ENCODE measurements at places on chromosomes 5 and 9.
A peak's percentile ranks its signal among the peaks of the same experiment; 100 is the strongest.

DNA sequence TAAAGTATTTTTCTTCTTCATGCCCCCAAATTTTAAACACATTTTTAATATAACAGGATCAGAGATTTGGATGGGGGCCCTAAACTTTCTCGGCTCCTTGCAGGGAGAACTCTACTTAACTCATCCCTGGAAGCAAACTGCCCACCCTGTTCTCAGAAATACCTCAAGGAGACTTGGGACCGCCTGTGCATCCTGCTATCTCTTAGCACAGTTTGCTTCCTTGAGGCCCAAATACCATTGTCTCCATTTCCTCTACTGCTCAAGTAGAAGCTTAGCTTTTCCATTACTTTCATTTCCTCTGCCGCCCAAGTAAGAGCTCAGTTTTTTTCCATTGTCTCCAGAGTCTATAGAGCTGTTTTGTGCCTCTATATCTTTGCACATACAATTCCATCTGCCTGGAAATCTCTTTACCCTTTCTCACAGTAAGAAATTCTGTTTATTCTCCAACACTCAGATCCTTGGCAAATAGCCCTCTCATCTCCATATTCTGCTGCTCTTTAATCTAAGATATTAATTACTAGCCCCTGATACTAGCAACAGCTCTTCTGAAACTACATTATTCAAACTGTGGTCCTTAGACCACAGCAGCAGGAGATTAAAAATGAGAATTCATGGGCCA, 137.8 kb downstream of the CEMIP2 start:
- no peak for DNase-seq
- H3K4me1 ChIP-seq, result peaks cover 19% of the 10 kb centered on the region
- no peaks in the 10 kb centered on the region for H3K36me3 ChIP-seq
- H3K27ac ChIP-seq, result peak overlapping the region; percentile 48

GRCh38 chr5:90641528-90641927, 82.9 kb downstream of the ADGRV1 start:
- H3K4me1 ChIP-seq, result no peaks in the 10 kb centered on the region
- no peaks in the 10 kb centered on the region for H3K27me3 ChIP-seq
- H3K27ac ChIP-seq, result no peak overlapping the region
- no peak overlapping the region for H3K4me3 ChIP-seq

DNA sequence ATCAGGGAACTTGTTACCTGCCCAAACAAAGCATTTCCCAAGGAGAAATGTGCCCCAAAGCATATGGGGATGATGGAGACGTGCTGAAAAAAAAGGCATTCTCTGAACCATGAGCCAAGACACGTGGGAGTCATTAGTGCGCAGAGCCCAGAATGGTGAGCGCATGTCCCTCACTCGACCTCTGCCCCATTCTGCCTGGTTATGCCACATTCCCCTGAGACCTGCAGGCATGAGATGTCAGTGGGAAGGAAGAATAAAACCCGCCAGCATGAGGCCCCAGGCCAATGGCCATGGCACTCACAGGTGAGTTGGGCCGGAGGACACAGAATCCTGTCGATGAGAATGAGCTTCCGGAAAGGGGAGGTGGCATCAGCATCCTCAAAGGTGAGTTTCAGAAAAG, 228.9 kb downstream of the CDK5RAP2 start:
- no peak overlapping the region for H3K27ac ChIP-seq
- no peaks in the 10 kb centered on the region for H3K4me1 ChIP-seq
- H3K36me3 ChIP-seq, result no peaks in the 10 kb centered on the region
- H3K4me3 ChIP-seq, result no peak overlapping the region
- no peak for DNase-seq

DNA sequence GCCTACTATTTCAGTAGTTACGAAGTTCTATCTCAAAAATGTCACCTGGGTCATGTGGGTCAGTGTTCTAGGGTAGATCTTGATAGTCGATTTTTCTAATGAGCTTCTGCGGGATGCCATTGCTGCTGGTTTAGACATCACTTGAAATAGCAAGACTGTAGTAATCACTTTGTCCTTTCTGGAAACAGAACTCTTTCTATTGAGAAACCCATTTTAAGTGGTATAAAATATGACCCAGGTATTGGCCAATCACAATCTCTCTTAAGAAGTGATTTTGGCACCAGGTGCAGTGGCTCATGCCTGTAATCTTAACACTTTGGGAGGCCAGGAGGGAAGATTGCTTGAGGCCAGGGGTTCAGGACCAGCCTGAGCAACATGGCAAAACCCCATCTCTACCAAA, 17.6 kb downstream of the ARRDC3 start:
- peaks cover 1% of the 10 kb centered on the region for H3K36me3 ChIP-seq
- no peak overlapping the region for H3K27ac ChIP-seq
- no peaks in the 10 kb centered on the region for H3K27me3 ChIP-seq
- DNase-seq, result peak; percentile 34
- no peak overlapping the region for H3K4me3 ChIP-seq

GRCh38 chr5:11037080-11037479, 276.0 kb upstream of the DAP start:
- H3K27ac ChIP-seq, result no peak overlapping the region
- no peak for DNase-seq
- H3K36me3 ChIP-seq, result no peaks in the 10 kb centered on the region
- no peaks in the 10 kb centered on the region for H3K27me3 ChIP-seq
- H3K4me1 ChIP-seq, result no peaks in the 10 kb centered on the region
- H3K4me3 ChIP-seq, result no peak overlapping the region

GRCh38 chr5:160367885-160368284, 2.5 kb downstream of the C1QTNF2 start:
- no peak overlapping the region for H3K27ac ChIP-seq
- no peak for DNase-seq
- H3K27me3 ChIP-seq, result no peaks in the 10 kb centered on the region

DNA sequence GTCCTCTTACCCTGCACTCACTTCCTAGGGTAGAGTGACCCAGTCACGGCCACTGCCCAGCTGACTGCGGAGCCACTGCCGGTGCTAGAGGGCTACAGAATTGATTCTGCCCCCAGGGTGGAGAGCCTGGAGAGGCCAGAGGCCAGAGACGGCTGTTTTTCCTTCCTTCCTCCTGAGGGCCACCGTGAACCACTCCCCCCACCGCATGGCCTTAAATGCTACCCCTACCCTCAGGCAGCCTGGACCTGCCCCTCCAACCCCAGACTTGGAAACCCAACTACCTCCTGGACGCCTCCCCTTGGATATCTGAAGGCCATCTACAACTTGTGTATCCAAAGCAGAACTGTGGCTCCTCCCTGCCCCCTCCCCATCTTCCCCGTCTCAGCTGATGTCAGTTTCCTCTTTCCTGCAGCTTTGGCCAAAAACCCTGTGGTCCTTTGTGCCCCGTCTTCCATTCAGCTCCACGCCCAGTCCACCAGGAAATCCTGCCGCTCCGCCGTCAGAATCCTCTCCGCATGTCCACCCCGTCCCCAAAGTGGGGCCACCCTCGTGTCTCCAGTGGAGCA, 16.3 kb downstream of the SH2D3C start:
- no peaks in the 10 kb centered on the region for H3K27me3 ChIP-seq
- H3K4me3 ChIP-seq, result peak overlapping the region; percentile 40
- peaks cover 38% of the 10 kb centered on the region for H3K4me1 ChIP-seq
- DNase-seq, result peak; percentile 69

GRCh38 chr5:11076945-11077613, 316.0 kb upstream of the DAP start:
- H3K4me1 ChIP-seq, result no peaks in the 10 kb centered on the region
- H3K27ac ChIP-seq, result no peak overlapping the region
- no peaks in the 10 kb centered on the region for H3K27me3 ChIP-seq

DNA sequence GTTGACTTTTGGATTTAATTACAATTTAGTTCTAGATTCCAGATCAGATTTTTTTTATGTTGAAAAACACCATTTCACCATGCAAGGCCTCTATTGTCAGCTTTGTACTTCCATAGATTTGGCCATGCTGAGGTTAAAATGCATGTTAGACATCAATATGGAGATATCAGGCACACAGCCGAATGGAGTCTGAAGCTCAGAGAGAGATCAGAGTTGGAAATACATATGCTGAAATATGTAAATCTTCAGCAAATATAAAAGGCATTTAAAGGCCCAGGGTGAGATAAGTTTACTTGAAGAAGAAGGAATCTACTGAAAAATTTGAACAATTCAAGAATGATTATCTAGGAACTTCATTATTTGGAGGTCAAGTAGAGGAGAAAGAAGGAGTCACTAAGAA, 139.6 kb downstream of the CHSY3 start:
- no peak overlapping the region for H3K27ac ChIP-seq
- no peaks in the 10 kb centered on the region for H3K27me3 ChIP-seq
- H3K36me3 ChIP-seq, result no peaks in the 10 kb centered on the region
- no peak for DNase-seq
- no peak overlapping the region for H3K4me3 ChIP-seq

DNA sequence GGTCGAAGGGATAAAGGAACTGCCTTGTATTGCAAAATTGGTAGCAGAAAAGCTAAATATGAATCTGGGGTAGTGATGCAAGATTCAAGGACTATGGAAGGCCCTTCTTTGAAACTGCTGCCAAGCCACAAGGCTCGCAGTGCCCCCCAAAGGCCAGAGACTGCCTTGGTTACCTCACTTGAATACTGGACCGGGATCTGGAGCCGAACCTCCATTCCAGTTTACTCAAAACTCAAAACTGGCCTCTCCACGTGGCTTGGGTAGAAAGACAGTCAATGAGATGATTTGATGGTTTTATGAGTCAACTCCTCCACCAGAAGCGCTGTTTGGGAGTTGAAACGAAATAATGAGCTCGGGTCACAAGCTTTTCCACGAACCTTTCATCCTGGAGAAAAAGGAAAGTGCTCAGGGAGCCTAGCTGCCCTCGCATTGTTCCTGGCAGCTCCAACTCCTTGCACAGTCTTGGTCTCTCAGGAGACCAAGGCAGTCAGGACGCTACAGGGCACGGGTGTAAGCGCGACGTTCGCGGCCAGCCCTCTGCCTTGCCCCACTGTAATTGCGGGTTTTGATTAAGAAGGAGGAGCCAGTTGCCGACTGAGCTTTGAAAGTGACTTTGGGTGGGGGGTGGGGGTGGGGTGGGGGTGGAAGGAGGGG, 2.8 kb downstream of the ST8SIA4 start:
- peak overlapping the region; percentile 70 for H3K4me3 ChIP-seq
- peak overlapping the region; percentile 92 for H3K27ac ChIP-seq

- H3K4me3 ChIP-seq, result no peak overlapping the region
- DNase-seq, result no peak
Observed at GRCh38 chr5:115320006-115320405, 23.6 kb upstream of the CCDC112 start.

- no peak for DNase-seq
- peaks cover 9% of the 10 kb centered on the region for H3K4me1 ChIP-seq
- H3K27ac ChIP-seq, result peak overlapping the region; percentile 58
- no peaks in the 10 kb centered on the region for H3K27me3 ChIP-seq
- H3K36me3 ChIP-seq, result no peaks in the 10 kb centered on the region
Observed at GRCh38 chr9:133253268-133253667, 21.7 kb downstream of the ABO start.

GRCh38 chr5:41415242-41415641, 95.2 kb downstream of the PLCXD3 start:
- H3K27me3 ChIP-seq, result no peaks in the 10 kb centered on the region
- H3K27ac ChIP-seq, result no peak overlapping the region

GRCh38 chr9:14062586-14063221, 251.2 kb downstream of the NFIB start:
- H3K27ac ChIP-seq, result no peak overlapping the region
- H3K36me3 ChIP-seq, result no peaks in the 10 kb centered on the region
- DNase-seq, result no peak
- H3K27me3 ChIP-seq, result no peaks in the 10 kb centered on the region

- H3K4me3 ChIP-seq, result no peak overlapping the region
- DNase-seq, result no peak
- no peaks in the 10 kb centered on the region for H3K36me3 ChIP-seq
- no peaks in the 10 kb centered on the region for H3K4me1 ChIP-seq
- no peak overlapping the region for H3K27ac ChIP-seq
Observed at GRCh38 chr5:67900514-67900913, 315.0 kb upstream of the PIK3R1 start.

All from upper lobe of left lung (tissue), 6 donors.